ENCODE measurements at places on chromosomes 7 and 10.

DNA sequence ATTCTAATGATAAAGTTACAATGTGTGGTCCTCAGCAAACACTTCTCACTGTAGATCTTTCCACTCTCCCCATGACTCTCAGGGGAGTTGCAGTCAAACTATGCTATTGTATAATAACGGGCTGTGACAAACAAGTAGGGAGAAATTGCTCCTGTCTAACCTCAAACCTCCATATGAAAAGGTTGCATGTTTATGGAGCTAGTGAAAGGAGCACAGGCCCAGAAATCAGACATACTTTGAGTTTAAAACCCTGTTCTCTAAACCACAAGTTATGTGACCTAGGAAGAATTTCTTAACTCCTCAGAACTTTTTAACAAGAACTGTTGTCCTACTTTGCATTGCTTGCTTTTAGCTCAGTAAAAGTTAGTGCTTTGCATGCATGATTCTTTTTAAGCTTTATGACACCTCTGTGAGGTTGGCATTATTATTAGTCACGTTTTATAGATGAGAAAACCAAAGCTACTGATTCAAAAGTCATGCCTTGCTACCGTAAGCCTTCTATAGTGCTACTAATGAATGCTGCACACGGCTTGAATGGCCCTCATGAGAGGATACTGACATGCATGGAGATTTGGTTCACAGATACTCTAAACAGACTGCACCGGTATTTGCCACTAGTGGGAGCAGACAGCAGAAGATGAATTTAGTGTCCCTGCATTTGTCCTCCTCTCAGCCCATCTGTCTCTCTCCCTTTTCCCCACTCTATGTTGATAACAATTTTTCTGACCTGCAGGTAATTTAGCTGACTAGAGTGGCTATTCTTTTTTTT lies 129.5 kb upstream of the PCGF5 start:
- no peak for DNase-seq

- DNase-seq = no peak
These were observed 123.8 kb downstream of the TFEC start for GRCh38 chr7:115906731-115907130.

DNA sequence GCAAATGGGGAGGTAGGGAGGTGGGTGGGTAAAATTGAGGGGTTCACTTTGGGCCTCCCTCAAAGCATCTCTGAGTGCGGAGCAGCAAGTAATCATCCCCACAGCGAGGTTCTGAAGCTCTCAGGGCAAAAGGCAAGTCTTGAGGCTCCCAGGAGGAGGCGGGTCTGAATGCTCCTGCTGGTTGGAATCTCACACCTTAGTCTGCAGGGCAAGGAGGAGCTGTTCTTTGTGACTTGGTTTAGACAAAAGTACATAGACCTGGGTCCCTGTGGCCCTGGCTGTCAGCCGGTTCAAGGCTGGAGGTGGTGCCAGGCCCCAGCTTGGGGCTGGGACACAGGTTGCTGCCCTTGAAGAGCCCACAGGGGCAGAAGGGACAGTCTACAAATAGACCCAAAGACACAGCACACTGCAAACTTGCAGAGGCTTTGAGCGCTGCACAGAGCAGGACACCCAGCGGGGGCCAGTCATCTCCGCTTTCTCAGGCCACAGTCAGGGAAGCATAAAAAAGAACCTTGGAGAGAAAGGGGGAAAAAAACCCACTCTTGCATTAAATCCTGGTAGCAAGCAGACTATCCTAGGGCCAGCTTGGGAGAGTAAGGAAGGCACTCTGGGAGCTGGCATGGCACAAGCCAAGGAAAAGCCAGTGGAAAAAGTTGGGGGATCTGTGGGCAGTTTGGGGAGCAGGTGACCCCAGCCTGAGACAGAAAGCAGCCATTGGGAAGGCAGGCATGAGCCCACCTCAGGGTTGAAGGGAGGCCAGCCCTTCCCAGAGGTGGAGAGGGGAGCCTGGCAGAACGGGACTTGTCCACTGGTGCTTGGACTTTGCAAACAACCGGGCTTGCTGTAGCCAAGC lies 926 bp upstream of the C10orf71 start:
- DNase-seq = no peak

DNA sequence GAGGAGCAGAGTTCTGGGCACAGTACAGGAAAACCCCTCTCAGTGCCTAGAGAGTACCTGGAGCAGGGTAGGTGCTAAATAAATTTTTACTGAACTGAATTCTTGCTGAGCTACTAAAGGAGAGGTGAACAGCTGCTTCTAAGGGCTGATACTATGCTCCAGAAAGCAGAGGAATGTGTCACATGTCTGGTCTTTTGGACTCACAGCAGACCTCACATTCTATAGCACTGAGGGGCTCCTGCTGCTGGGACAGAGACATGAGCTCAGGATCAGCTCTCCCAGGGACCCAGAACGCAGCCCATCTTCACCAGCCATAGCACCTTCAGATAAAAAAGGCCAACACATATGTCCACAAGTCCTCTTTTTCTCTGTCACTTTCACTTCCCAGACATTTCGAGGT lies 133.0 kb upstream of the KLF14 start:
- no peak for DNase-seq

DNA sequence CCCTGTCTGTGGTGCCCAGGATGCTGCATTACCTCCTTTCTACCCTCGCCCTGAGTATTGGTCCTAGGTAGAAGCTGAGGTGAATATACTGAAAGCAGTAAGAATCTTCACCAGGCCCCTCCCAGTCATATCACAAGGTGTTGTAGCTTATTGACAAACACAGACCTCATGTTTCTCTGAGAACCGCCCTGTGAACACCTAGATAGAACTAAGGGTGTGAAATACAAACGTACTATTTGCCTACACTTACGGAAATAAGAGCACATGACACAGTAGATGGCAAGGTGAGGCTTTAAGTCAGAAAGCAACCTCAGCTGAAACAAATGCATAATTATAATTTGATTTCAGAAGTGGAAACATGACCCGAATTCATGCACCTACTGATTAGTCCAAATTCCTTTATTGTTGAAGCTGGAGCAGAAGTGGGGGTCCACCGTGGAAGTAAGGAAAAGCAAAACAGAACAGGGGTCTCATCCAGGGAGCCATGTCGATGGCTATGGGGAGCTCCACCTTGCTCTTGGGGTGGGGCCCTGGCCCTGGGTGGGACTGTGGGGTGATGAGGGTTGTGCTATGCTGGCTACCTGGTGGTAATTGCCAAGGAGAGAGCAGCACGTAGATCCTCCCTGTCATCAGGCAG lies at the start of gene NPSR1:
Gene NPSR1, plus strand, starts transcription at position 587 of the 637 bp plus-strand sequence. CDS start 195 bp downstream, outside the sequence.
- no peak for DNase-seq

DNA sequence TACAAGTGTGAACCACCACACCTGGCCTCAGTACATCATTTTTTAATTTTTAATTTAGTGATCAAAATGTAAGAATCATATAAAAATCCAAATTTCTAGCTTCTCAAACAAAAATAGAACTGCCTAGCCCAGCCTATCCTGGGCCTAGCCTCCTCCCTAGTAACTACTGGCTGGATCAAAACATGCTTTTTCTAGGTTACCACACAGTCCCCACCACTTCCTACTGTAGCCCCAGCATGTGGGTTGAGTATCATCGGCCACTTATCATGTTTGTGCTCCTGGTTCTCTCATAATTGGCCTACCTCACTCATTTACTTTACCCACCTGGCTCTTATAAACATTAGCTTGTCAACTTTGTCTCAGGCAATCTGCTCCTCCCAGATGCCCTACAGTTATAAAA lies 52.9 kb downstream of the DNAJC12 start:
- no peak for DNase-seq

- no peak for DNase-seq
These were observed 17.5 kb downstream of the ATP6V1F start for GRCh38 chr7:128879939-128880746.

DNA sequence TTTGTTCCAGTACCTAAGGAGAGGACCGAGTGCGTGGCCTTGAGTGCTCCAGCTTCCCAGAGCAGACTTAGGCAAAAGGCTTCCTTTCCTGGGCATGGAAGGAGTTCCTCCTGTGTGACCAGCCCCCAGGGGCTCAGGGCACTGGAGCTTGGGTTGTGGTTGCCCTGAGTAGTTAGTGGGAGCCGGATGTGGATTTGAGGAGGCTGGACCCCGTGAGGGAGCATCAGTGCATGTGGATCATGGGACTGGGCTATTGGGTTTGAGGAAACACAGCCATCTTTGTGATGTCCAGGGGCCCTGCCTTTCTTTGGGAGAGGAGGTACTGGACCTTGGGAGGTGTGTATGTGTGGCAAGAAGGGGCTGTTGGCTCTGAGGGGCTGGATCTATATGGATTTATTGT lies 8.4 kb downstream of the LRMDA start:
- no peak for DNase-seq

GRCh38 chr10:61974601-61975390 lies 73.3 kb downstream of the ARID5B start:
- DNase-seq = no peak

DNA sequence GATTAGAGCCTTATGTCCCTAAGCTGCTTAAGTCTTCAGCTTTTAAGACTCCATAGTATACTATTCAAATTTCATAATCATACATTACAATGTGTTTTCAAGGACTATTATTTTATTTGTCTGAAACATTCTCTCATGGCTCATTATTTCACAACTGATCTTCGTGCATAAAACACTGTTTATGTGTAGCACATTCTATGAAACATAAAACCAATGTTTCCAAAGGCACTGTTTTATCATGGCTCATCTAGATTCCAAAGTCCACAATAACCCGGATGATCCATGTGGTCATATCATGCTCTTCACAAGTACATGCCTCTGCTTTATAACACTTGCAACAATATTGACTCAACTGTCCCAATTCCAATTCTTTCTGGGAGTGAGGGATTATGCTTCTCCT lies 806.1 kb downstream of the TNS3 start:
- DNase-seq = no peak

- DNase-seq = no peak
These were observed 316.3 kb downstream of the PRPF18 start for GRCh38 chr10:13902868-13903587.

DNA sequence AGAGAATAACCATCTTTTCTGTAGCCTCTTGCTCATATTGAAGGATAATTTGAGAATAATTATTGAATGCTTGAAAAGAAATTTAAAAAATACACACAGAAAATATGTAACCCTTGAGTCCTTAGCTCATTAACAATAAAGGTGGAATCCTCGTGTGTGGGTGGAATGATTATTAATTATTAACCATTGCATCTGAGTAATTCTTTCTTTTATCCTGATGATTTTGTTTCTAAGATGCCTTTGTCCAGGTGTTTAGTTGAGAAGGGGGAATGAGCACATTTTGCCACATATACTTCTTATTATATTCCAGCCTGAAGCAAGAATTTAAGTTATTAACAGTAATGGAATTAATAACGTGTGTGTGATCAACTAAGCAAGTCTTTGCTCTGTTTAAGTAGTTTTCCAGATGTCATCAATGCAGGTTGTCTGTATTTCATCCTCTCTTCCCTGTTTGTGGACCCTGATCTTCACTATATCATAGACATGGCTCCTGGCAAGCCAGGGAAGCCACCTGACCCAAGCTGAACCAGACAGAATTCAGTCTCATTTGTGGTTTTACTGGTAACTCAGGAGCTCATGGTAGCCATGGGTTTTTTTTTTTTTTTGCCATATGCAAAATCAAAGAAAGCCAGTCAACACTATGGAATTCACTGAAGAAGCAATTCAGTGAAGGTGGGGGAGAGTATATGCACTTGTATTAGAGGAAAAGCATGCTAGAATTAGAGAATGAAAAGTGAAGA lies 144.3 kb downstream of the KIF20B start:
- DNase-seq = no peak

DNA sequence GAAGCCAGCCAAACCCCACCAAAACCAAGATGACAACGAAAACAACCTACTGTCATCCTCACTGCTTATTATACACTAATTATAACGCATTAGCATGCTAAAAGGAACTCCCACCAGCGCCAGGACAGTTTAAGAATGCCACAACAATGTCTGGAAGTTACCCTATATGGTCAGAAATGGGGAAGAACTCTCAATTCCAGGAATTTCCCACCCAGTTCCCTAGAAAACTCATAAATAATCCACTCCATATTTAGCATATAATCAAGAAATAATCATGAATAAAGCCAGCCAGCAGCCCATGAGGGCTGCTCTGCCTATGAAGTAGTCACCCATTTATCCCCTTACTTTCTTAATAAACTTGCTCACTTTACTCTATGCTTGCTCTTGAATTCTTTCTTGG lies 20.8 kb downstream of the MICU1 start:
- no peak for DNase-seq

DNA sequence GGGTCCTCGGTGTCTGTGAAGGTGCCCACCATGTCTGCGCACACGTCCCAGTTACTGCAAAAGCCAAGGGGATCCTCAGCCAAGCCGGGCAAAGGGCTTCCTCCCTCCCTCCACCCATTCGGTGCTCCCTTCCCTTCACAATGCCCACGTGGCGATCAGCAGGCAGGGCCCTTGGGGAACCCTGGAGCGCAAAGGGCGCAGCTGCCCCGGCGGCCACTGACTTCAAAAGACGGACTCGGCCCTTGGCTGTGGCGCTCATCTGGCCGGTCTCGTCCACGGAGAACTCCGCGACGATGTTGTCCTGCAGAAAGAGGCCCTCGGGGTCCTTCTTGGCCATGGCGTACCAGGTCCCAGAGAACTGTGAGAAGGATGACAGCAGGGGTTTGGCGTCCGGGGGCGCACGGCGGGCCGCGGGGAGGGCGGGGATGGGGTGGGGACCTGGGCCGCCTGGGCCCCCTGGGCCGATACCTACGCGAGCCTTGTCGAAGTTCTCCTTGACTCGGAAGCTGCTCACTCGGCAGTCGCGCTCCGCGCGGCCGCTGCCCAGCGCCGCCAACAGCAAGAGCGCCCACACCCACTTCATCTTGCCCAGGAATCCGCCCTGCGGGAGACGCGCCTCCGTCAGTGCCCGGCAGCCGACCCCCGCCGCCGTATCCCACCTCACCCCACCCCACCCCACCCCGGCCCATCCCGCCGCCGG lies 439 bp downstream of the RBP4 start:
- DNase-seq = no peak

Measured in T-helper 17 cell (primary cell).